ENCODE measurements at places on chromosomes 3 and 15.

DNA sequence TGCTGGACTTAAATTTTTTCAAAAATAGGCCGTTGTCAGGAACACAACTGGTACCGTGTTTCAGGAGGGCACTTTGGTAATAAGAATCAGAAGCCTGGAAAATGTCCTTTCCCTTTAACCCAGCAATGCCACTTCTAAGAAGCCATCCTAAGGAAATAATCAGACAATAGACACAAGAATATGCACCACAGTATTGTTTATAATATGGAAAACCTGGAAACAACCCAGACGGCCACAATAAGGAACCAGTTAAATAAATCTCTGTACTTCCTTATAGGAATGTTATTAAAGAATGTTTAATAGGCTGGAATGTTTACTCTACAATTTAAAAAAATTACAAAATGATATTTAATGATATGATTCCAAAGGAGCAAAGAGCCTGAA, 30.4 kb upstream of the ATP1B3 start:
- no peak for DNase-seq

GRCh38 chr3:67415511-67415910, 238.9 kb downstream of the SUCLG2 start:
- no peak for DNase-seq

- DNase-seq: no peak
Measured at GRCh38 chr15:69546182-69546581, 93.6 kb downstream of the RPLP1 start.

GRCh38 chr15:64948916-64949315, 37.2 kb downstream of the ANKDD1A start:
- no peak for DNase-seq

GRCh38 chr3:184015381-184016019, 2.2 kb downstream of the ABCC5 start:
- no peak for DNase-seq

DNA sequence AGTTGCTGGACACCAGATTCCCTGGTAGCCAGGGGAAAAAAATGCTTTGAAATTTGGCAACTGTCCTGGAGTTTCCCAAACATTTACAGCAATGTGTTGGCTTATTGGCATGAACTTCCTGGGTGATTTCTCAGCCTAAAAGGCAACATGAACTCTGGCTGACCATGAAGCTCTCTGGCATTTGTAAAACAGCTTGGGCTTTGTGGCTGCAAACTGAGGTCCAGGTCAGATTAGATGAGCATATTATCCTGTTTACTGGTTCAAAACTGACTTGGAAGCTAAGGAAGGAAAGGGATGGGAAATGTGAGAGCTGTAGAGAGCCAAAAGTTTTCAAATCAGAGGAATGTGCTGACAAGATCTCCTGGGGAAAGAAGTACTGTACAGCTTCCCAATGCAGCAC, 139.0 kb downstream of the P3H2 start:
- DNase-seq: no peak

GRCh38 chr3:38038447-38038911, 529 bp upstream of the DLEC1 start:
- no peak for DNase-seq

DNA sequence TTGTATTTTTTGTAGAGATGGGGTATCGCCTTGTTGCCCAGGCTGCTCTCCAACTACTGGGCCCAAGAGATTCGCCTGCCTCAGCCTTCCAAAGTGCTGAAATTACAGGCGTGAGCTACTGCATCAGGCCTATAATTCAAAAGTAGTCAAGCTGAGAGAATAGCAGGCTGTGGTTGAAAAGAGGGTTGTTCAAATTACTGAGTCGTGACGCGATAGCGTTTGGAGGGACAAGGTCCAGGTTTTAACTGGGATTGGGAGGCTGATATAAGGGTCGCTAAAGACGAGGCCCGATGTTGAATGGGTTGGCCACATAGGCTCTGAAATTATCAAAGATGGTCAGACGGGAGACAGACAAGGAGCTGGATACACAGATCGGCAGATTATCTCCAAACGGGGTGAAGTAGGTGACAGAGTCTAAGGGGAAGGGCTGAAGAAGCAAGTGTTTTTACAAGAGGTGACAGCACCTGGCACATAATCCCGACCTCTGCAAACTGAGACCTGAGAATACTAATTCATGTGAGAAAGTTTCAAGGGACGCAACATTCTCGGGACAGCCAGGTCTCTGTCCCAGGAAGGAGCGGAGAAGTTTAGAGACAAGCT, 759 bp upstream of the ARID3B start:
- no peak for DNase-seq

DNA sequence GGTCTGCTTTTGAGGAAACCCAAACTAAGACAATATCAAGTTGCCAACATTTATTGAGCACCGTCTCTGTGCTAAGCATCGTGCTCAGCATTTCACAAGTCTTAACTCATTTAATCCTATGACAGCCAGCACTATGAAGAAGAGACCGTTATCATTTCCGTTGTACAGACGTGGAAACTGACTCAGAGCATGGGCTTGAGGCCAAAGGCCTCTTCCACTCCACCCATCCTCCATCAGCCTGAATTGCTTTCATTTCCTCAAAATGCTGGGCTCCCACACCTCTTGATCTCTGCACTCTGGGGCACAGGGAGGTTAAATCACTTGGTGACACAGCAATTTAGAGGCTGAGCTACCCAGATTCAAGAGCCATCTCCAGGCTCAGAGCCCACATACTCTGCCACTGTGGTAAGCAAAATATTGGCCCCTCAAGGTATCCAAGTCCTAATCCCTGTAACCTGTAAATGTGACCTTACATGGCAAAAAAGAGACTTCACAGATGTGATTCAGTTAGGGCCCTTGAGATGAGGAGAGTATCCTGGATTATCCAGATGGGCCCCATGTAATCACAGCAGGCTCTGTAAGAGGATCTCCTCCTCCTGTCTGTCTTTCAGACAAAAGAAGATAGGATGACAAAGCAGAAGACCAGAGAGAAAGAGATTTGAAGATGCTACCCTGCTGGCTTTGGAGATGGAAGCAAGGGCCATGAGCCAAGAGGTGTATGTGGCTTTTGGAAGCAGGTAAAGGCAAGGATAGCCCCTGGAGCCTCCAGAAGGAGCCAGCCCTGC, 24.3 kb upstream of the FLNB start:
- DNase-seq: no peak

DNA sequence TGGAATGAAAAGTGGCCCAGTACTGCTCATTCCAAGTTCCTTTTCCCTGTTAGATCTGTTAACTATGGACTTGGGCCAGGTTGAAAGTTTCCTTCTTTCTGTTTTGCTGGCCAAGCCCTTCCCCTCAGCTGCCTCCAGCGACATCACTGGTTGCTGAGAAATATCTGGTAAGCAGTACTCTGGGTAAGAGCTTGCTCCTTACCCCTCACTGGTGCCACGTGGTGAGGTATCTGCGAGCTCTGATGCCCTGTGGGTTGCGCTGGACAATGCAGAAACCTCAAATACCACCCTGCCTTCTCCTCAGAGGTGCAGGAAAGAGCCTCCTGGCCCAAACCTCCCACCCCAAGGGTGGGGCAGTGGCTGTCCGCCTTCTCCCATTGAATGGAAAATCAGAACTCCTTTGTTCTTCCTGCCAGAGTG, 42.9 kb upstream of the APH1B start:
- DNase-seq: no peak

GRCh38 chr3:59803268-59803667, 753.4 kb upstream of the CFAP20DC start:
- DNase-seq: no peak

- DNase-seq: no peak
Measured at GRCh38 chr3:126621627-126622345, 33.1 kb downstream of the TXNRD3 start.

DNA sequence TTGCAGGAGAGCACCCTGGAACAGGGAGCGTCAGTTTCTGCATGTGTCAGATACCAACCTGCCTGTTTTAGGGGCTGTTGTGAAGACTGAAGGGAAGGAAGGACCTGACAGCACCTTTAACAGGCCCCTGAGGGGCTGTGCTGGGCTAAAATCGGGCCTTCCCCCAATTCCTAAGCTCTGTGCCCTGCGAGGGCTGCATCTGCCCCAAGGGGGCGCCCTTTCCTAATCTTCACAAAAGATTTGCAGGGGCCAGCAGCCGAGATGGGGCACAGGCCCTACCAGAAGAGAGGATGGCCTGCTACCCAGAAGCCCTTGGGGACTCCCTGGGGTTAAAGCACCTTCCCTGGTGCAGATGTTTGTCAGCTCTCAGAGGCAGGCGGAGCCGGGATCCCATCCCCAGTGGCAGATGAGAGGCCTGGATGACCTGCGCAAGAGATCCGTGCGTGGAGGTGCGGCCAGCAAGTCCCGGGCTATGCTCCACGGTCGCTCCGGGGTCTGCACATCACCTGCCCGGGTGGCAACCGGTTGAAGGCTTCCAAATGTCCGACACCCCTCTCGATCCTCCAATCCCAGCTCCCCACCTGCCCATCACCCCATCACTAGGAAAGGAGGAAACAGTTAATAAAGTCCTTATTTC, 53.6 kb downstream of the RHCG start:
- DNase-seq: no peak

DNA sequence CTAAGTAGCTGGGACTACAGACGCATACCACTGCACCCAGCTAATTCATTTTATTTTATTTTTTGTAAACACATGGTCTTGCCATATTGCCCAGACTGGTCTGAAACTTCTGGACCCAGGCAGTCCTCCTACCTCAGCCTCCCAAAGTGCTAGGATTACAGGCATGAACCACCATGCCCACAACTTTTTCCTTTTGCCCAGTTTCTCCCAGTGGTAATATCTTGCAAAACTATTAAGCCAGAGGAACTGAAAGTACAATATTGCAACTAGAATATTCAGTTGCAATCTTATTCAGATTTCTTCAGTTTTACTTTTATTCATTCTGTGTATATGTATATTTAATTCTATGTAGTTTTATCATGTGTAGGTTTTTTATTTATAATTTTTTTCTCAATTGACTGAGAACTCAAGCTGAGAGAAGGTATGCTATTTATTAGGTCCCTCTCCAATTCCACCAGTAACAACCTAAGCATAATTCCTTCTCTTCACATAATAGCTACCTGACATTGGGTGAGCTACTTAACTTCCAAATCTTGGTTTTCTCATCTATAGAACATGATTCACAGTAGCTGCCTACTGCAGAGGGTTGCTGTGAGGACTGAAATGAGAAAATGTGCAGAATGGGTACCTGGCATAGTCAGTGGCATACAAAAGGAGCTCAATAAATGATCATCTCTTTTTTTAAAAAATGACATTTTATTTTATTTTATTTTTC, 30.8 kb downstream of the KLHL18 start:
- DNase-seq: no peak

GRCh38 chr3:73999501-73999900, 374.8 kb upstream of the PDZRN3 start:
- no peak for DNase-seq

GRCh38 chr15:73771385-73772045, 18.4 kb upstream of the INSYN1 start:
- no peak for DNase-seq

DNA sequence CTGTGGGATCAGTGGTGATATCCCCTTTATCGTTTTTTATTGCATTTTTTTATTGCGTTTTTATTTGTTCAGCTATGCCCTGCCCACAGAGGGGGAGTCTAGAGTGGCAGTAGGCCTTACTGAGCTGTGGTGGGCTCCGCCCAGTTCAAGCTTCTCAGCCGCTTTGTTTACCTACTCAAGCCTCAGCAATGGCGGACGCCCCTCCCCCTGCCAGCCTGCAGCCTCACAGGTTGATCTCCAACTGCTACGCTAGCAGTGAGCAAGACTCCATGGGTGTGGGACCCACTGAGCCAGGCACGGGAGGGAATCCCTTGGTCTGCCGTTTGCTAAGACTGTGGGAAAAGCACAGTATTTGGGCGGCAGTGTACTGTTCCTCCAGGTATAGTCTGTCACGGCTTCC, 500.6 kb upstream of the MCTP2 start:
- DNase-seq: no peak

GRCh38 chr3:113659101-113659541, 37.3 kb downstream of the USF3 start:
- DNase-seq: no peak

- DNase-seq: no peak
Measured at GRCh38 chr3:53142986-53143385, 12.8 kb upstream of the RFT1 start.
